ENCODE measurements at places on chromosomes 1 and 21. TPM values are rescaled to one million over a fixed set of nuclear protein-coding genes. Genes with fewer than 3 reads are reported as not detected.

The DPYD gene
- total RNA-seq = 116 TPM

The NUAK2 gene
- 2.8 TPM for total RNA-seq

The ADAMTS4 gene
- 2.3 TPM for total RNA-seq

The APCS gene
- total RNA-seq = not detected

The ADAMTSL4 gene
- total RNA-seq = 21.5 TPM

The NCF2 gene
- total RNA-seq = 0.15 TPM
